ENCODE measurements at places on chromosomes 5 and 9. TPM values are rescaled to one million over a fixed set of nuclear protein-coding genes. Genes with fewer than 3 reads are reported as not detected.

Gene IL4
- total RNA-seq: not detected

Gene PCDHGA12
- 26.0 TPM for total RNA-seq

DNA sequence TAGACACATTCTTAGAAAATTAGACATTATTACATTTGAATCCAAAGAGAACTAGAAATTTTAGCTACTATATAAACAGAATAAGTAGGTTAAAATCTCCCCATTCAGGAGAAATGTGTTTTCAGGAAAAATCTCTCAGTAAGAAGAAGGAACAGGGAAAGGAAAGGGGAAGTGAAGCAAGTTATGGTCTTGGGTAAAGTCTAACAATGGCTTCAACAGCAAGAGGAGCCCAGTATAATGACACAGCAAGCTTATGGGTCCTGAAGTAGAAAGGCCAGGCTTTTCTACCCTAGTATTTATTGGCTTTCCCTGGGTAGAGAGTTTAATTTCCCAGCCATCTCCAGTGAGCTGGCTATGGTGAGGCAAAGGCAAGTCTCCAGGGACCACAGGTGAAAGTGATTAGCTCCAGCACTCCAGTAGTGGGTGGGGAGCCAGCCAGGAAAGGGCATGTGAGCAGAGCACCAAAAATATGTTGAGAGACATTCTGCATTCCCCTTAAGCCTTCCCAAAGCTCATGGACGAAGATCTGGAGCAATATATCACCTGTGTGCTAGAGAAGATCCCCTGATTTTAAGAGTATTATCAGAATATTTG, 981.7 kb downstream of the NR2F1-AS1 start:
- DNase-seq: no peak

DNA sequence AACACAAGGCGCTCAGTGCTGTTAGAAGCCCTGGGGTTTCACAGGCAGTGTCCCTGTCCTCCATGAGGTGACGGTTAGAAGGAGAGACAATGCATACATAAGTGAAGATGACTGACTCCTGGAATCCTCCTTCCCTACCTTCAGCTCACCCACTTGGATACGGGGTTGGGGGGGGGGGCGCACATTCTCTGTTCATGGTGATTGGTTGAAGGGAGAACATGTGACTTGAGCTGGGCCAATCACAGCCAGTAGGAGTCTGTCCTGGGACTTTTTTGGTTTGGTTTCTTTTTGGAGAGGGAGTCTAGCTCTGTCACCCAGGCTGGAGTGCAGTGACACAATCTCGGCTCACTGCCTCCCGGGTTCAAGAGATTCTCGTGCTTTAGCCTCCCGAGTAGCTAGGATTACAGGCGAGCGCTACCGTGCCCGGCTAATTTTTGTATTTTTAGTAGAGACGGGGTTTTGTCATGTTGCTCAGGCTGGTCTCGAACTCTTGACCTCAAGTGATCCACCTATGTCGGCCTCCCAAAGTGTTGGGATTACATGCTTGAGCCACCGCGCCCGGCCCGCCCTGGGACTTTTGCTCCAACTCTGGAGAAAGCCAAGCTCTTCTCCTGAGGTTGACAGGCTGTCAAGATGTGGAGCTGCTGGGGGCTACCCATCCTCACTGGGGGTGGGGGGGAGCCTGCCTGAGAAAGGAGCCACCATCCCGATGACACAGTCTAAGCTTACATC, 30.8 kb downstream of the SH3PXD2B start:
- DNase-seq: no peak

- no peak for DNase-seq
These were observed 618 bp downstream of the TNPO1 start for GRCh38 chr5:72817076-72817481.

DNA sequence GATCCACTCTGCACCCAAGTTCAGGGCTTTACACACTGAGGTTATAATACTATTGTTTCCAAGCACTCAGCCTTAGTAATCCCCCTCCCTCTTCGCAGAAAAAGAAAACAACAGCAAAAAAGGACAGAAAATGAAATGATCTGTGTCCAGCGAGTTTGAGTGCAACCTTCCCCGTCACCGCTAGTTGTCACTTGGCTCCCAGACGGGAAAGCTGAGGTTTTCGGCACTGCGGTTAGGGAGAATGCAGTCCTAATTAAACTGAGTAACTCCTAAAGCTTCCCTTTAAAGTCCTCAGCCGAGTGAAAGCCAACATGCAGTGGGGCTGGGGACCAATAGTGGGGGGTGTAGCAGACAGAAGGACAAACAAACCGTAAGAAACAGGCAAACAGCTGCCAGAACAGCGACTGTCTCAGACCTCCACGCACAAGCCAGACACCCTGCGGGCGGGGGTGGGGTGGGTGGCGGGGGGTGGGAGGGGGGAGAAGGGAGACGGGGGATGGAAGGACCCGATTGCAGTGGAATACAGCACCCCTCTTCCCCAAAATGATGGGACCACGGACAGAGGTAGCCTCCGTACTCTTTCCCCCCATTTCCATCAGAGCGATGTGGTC, 680 bp downstream of the GLRA1 start:
- DNase-seq: no peak

Measured in thoracic aorta (tissue), 2 donors.